MCF 10A (cell line): ENCODE measurements at places on chromosomes 6 and 20. TPM values are rescaled to one million over a fixed set of nuclear protein-coding genes. Genes with fewer than 3 reads are reported as not detected.

TINAG gene
- not detected in 2 replicates for total RNA-seq

MATN4 gene
- total RNA-seq, result 0.20 TPM in 1 of 2 replicates, not detected in the other

SLPI gene
- 273 and 284 TPM in 2 replicates for total RNA-seq

TNXB gene
- total RNA-seq, result 3.0 and 4.3 TPM in 2 replicates

CSTF1 gene
- total RNA-seq, result 30.1 and 35.1 TPM in 2 replicates

PARD6B gene
- total RNA-seq, result 5.3 and 5.8 TPM in 2 replicates

SLC16A10 gene
- total RNA-seq, result 0.05 TPM in 2 replicates

- H3K4me3 ChIP-seq, result no peak overlapping the region
- no peak overlapping the region for H3K27ac ChIP-seq
- H3K36me3 ChIP-seq, result no peaks in the 10 kb centered on the region
- no peaks in the 10 kb centered on the region for H3K27me3 ChIP-seq
Observed at GRCh38 chr6:14459315-14459714, 341.7 kb downstream of the CD83 start.

DNA sequence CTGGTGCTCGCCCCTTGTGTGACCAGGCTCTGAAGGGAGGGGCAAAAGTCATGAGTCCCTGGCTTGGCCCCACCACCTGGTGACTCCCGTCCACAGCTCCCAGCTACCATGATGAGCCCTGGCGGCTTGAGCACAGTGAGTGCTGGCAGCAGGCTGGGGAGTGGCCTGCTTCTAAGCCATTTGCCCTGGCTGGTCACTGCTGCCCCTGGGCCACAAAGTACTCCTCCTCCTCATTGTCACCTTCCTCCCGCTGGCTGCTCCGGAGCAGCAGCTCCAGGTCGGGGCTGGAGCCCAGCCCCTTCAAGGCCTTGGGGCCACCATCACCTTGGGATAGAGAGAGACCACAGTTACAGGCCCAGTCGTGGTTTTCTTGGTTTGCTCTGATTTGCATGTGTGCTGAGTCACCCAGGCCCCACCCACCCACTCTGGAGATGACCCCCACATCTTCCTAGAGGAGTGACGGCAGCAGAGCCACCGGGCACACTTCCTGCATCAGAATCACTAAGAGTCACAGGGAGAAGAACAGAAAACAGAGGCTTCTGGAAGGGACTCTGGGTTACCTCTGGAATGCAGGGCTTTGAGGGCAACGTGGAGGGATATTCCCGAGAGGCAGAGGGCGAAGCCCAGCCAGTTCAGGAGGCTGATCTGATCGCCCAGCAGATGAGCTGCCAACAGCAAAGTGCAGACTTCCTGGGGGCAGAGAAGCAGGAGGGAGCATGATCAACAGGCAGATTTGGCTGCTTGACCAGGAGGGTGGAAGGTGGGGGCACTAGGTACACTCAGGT is 42.1 kb upstream of the CDH22 start:
- peaks cover 7% of the 10 kb centered on the region for H3K36me3 ChIP-seq
- H3K27ac ChIP-seq, result no peak overlapping the region
- H3K4me3 ChIP-seq, result no peak overlapping the region
- H3K27me3 ChIP-seq, result no peaks in the 10 kb centered on the region
- peaks cover 11% of the 10 kb centered on the region for H3K4me1 ChIP-seq
- peak; percentile 31 for DNase-seq

DNA sequence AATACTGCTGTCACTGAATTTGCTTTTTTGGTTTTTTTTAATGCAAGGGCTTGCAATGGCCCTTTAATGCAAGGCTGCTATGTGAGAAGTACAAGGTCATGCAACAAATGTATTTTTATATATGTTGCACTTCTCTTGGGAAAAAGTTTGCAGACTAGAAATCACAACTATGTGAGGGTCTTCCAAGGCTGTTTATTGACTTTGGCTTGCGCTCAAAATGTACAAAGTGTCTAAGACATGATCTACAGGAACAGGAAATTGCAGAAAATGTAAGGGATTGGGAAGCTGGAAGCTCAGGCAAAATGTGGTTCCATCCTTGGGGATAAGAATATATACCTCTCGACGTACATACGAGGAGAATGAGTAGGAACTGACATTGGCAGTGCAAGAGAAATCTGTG is 92.2 kb upstream of the F13A1 start:
- H3K27ac ChIP-seq, result no peak overlapping the region
- no peaks in the 10 kb centered on the region for H3K27me3 ChIP-seq
- H3K4me3 ChIP-seq, result no peak overlapping the region
- peaks cover 35% of the 10 kb centered on the region for H3K4me1 ChIP-seq
- DNase-seq, result no peak

DNA sequence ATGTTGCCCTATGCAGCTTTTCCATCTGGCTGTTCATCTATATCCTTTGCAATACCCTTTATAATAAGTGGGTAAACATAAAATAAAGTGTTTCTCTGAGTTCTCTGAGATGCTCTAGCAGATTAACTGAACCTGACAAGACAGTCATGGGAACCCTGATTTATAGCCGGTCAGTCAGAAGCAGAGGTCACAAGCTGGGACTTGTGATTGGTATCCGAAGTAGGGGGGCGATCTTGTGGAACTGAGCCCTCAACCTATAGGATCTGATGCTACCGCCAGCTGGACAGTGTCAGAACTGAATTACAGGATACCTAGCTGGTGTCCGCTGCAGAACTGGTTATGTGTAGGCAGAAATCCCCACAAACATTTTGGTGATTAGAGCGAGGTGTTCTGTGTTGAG is 39.0 kb downstream of the SLC17A5 start:
- no peak overlapping the region for H3K27ac ChIP-seq
- no peak for DNase-seq
- no peaks in the 10 kb centered on the region for H3K4me1 ChIP-seq
- H3K36me3 ChIP-seq, result peaks cover 16% of the 10 kb centered on the region

GRCh38 chr6:33828764-33829731 is 25.2 kb upstream of the MLN start:
- no peak overlapping the region for H3K27ac ChIP-seq
- no peak for DNase-seq
- no peak overlapping the region for H3K4me3 ChIP-seq
- H3K36me3 ChIP-seq, result peaks cover 5% of the 10 kb centered on the region
- H3K4me1 ChIP-seq, result peaks cover 12% of the 10 kb centered on the region

DNA sequence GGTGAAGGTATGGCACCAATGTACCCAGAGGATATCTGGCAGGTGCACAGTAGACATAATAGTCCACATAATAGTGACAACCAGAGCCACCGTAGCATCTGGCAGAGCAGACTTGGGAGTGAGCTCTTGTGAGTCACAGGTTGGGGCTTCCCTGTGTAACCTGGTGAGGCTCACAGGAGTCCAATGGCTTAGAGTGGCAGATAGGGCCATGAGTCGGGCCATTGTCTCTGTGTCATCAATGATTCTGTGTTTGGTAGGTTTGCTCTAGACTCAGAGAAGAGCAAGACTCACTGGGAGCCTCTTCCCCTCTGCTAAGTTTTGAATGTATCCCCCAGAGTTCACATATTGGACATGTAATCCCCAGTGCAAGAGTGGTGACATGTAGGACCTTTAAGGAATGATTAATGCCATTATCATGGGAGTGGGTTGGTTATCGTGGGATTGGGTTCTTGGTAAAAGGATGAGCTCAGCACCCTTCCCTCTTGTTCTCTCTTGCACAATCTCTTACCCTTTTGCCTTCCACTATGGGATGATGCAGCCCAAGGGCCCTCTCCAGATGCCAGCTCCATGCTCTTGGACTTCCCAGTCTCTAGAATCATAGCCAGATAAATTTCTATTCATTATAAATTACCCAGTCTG is 22.6 kb upstream of the SIRPA start:
- H3K36me3 ChIP-seq, result no peaks in the 10 kb centered on the region
- no peaks in the 10 kb centered on the region for H3K27me3 ChIP-seq
- no peaks in the 10 kb centered on the region for H3K4me1 ChIP-seq
- no peak overlapping the region for H3K4me3 ChIP-seq
- no peak overlapping the region for H3K27ac ChIP-seq

- H3K4me1 ChIP-seq, result no peaks in the 10 kb centered on the region
- H3K36me3 ChIP-seq, result peaks cover 6% of the 10 kb centered on the region
- H3K27ac ChIP-seq, result no peak overlapping the region
- DNase-seq, result no peak
- H3K27me3 ChIP-seq, result no peaks in the 10 kb centered on the region
- H3K4me3 ChIP-seq, result no peak overlapping the region
Observed at GRCh38 chr6:38241200-38241871, 398.4 kb downstream of the BTBD9 start.

DNA sequence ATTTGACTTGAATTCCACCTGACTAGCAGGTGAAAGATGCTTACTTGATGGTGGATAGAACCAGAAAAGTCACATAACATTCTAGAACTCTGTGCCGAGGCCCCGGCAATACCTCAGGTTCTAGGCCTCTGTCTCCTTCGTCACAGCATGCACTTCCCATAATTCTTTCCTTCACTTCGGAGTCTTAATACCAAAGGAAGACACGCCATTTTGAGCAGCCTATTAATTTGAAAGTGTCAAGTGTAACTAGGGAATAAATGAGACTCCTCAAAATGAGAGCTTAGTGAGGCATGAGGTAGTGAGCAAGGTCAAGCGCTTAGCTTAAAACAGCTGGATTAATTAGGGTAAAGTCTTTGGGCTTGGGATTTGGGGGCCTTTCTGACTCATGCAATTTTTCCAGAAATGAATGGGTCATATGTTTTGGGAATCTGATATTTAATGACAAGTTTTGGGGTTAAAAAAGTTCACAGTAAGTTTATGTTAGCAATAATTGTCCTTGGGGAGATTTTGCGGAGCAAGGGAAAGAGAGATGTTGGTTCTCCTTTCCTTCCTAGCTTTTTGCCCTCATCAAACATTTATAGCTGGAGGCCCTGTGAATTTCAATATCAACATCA is 29.1 kb upstream of the SGK1 start:
- no peaks in the 10 kb centered on the region for H3K36me3 ChIP-seq
- H3K4me1 ChIP-seq, result peaks cover 13% of the 10 kb centered on the region
- no peaks in the 10 kb centered on the region for H3K27me3 ChIP-seq
- DNase-seq, result no peak
- no peak overlapping the region for H3K27ac ChIP-seq

DNA sequence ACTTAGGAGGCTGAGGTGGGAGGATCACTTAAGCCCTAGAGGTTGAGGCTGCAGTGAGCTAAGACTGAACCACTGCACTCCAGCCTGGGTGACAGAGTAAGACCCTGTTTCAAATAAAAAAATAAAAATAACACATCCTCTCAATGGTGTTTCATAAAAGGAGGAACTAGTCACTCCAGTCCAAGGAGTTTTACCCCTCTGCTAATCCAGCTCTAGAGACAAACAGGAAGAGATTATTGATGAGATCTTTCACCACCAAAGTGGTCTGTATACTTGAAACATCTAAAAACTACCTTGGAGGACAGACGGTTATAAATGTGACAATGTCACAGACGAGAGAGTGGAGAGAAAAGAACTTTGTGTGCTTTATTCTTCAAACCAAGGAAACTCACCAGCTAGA is 58.2 kb downstream of the PIGU start:
- DNase-seq, result no peak
- no peaks in the 10 kb centered on the region for H3K27me3 ChIP-seq
- peaks cover 11% of the 10 kb centered on the region for H3K4me1 ChIP-seq

- H3K4me1 ChIP-seq, result no peaks in the 10 kb centered on the region
- no peak overlapping the region for H3K4me3 ChIP-seq
- no peaks in the 10 kb centered on the region for H3K27me3 ChIP-seq
- H3K27ac ChIP-seq, result no peak overlapping the region
Observed at GRCh38 chr6:80388507-80388906, 282.0 kb downstream of the BCKDHB start.

DNA sequence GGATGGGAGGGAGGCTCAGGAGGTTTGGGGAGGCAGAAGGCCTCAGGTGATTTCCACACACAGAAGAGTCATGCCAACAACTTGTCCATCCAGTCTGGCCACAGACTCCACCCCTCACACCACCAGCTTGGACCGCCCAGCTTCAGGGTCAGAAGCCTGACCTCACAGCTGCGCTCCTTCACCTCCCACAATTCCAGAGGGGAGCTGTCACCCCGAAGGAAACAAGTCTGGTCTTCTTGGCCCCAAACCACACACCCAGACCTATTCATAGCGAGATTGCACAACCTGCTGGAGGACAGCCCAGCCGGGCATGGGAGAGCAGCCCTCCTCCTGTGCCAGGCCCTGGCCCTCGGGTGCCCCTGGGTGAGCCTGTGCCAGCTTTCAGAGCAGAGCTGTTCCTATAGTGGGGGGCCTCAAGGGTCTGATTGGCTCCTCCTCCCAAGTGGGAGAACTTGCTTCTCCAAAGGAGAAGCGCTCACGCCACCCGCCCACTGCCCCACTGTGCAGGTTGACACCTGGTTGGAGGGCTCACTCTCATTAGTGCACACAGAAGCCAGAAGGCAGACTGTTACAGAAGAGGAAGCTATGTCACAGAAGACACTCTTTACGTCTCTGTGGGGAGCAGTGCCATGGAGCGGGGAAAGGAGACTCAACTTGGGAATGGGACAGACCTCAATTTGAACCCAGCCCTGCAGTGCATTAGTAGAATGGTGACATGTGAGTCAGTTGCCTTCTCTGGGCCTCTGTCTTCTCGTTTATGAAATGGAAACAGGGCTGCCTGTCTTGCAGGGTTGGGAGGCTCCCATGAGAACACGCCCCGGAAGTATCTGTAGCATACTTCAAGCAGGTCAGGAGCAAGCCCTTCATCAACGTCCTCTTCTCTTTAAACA is 128.8 kb downstream of the FOXO3 start:
- H3K4me3 ChIP-seq, result peak overlapping the region; percentile 32
- H3K4me1 ChIP-seq, result peaks cover 51% of the 10 kb centered on the region
- H3K27ac ChIP-seq, result peak overlapping the region; percentile 73
- DNase-seq, result peak; percentile 100
- peaks cover 93% of the 10 kb centered on the region for H3K36me3 ChIP-seq

DNA sequence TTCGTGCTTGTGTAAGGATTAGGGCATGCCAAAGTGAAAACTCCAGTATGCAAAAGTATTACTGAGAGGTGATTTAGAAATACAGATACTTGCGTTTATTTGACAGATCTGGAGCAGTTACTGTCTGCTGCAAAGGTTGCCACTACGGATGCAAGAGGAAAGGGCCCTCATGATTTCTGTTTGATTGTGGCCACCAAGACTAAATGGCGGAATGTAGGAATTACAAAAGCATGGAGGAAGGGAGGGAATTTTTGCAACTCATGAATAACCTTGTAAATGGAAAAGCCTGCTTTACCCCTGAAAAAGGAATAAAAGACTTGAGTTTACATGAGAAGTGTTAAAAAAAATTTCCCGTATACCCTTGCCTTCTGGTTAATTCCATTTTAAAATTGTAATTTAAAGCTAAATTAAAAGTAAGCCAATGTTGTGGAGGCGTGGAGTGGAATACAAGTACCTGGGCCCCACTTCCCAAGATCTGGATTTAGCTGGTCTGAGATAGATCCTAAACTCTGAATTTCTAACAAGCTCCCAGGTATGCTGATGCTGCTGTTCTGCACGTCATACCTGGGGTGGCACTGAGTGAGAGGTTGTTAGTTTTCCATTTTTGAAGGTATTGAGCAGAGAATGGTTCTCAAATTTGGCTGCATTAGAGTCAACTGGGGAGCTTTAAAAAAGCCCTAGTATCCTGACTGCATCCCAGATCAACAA is 56.6 kb upstream of the NKX2-2 start:
- no peak overlapping the region for H3K27ac ChIP-seq
- no peaks in the 10 kb centered on the region for H3K4me1 ChIP-seq
- DNase-seq, result no peak
- H3K27me3 ChIP-seq, result peaks cover 34% of the 10 kb centered on the region
